GOT3 (cell line): ENCODE measurements at places on chromosomes 3 and 15.

- no peak for DNase-seq
Measured at GRCh38 chr3:64150623-64151207, 74.6 kb downstream of the PRICKLE2 start.

- no peak for DNase-seq
Measured at GRCh38 chr3:77234004-77234403, 194.1 kb downstream of the ROBO2 start.

DNA sequence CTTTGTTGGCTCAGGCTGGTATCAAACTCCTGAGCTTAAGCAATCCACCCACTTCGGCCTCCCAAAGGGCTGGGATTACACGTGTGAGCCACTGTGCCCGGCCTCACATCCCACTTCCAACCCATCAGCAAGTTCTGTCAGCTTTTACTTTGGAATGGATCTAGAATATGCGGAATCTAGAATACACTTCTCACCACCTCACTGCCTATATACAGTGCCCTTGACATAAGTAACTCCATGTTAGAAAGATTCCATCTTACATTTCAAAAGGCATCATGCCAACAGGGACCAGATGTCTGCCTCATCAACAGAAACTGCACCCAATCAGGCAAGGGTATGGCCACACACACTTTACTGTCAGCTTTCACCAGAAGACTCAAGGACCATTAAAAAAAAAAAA, 9.9 kb upstream of the RBSN start:
- DNase-seq: no peak

DNA sequence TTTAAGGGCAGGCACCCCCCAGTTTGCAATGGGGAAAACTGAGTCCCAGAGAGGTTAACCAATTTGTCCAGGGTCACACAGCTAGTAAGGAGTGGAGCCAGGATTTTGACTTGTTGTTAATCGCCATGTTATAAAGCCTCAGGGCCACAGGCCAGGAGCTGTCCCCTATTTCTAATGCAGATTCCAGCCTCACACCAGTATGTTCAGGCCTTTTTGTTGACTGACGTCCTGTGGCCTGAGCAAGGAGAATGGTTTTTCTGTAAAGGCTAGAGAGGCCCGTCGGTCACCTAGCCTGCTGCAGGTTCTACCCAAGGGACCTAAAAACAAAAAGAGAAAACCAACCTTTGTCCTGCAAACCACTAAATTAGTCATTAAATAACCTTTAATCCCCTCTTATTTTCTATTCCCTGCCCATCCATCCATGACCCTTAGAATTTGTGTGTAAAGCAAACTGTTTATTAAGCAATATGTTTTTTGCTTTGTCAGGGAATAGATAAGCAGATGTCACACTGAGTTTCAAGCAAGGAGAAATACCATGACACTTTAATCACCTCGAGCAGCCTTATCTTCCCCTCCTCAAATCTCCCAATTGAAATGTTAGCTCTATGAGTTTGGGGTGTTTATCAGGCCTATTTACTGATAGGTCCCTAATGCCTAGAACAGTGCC, 14.1 kb downstream of the ACOX2 start:
- DNase-seq: no peak

GRCh38 chr15:42364529-42364928, 5.2 kb downstream of the CAPN3 start:
- DNase-seq: no peak

- no peak for DNase-seq
Measured at GRCh38 chr3:70565861-70566260, 253.4 kb upstream of the MDFIC2 start.

GRCh38 chr15:72588096-72588495, 66.4 kb upstream of the GOLGA6B start:
- DNase-seq: no peak

GRCh38 chr3:71636001-71636400, 52.5 kb upstream of the FOXP1 start:
- no peak for DNase-seq

DNA sequence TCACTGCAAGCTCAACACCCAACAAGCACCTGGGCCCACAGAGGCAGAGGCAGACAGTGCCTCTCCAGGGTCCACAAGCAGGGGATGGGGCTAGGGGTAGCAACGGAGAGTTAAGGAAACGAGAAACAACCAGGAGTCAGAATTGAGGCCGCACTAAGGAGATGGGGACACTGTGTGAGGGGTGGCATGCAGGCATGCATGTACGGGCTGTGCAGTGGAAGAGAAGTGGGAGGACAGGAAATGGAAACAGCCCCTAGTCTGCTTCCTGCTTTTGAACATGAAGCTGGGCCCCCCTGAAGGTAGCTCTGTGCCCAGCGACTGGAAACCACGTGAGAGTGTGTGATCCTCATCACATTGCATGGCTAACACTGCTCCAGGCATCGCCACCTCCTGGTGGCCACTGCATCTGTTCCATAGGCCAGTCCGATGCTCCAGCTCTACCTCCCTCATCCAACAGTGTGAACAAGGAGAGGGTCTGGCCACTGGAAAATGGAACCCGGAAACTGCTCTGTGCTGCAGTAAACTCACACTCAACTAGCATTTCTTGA, 44.0 kb downstream of the XXYLT1 start:
- no peak for DNase-seq

GRCh38 chr15:96330064-96330449, 443 bp upstream of the NR2F2 start:
- DNase-seq: no peak

DNA sequence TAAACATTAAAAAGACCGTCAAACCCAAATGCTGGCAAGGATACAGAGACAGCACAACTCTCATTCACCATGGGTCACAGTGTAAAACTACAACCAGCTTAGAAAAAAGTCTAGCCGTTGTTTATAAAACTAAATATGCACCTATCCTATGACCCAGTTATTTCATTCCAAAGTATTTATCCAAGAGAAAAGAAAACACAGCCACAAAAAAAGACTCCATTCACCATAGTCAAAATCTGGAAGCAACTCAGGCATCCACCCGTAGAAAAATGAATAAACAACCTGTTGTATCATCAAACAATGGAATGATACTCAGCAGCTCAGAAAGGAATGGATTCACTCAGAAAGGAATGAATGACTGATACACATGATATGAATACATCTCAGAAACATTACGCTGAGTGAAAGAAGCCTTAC, 28.6 kb downstream of the PLD1 start:
- DNase-seq: no peak

DNA sequence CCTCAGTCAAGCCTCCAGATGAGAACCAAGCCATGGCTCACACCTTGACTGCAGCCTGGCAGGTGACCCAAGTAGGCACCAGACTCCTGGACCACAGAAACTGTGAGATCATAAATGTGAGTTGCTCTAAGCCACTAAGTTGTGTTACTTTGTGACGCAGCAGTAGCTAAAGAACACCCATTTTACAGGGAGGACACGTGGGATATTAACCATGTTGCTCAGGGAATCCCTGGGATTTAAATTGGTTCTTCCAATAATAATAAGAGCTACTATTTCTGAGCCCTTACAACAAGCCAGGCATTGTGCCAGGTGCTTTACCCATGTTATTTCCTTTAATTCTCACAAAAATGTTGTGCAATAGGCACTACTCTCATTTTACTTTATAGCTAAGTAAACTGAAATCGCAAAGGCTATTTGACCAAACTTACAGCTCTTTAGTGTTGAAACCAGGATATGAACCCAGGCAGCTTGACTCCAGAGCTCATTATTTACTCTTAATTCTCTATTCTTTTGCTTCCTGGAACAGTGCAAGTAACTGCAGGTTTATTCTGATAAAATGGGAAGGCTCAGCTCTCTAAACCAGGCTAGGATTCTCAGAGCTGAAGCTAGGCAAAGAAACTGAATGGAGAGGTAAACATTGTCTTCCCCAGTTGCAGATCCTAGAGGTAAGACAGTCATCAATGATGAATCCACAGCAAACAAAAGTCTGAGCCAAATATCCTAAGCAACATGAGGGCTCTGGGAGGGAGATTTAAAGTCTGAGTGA, 294.4 kb downstream of the KBTBD8 start:
- no peak for DNase-seq

DNA sequence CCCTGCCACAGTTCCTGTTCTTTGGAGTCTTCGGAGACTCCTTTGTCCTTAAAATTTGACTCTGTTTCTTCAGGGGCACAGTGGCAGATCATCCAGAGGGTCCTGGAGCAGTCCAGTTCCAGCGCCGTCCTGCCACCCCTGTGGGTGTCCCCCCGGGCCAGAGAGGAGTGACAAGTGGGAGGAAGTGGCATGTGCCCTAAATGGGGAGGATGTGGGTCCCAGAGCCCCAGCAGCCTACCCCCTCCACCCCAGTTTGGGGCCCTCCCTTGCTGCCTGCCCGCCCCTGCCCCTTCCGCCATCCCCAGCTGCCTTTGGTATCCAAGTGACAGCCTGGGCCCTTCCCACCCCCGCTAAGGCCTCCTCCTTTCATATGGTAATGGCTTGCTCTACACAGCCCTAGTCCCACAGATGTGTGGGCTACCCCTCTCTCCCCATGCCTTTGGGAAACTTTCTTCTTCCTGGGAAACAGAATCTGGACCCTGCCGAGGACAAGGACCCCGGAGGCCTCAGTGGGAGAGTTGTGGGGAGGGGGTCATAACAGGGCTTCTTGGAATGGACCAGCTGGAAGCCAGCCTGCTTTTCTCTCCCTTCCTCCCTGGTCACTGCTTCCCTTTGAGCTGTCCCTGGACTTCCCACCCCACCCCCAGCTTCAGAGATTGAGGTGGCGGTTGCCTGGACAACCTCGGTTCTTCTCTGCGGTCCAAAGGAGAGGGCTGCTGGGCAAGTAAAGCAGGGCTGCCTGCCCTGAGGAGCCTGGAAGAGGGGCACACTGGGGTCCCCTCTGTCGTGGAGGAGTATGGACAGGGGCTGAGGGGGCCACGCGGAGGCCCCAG, 43.2 kb downstream of the KLHL25 start:
- DNase-seq: no peak

DNA sequence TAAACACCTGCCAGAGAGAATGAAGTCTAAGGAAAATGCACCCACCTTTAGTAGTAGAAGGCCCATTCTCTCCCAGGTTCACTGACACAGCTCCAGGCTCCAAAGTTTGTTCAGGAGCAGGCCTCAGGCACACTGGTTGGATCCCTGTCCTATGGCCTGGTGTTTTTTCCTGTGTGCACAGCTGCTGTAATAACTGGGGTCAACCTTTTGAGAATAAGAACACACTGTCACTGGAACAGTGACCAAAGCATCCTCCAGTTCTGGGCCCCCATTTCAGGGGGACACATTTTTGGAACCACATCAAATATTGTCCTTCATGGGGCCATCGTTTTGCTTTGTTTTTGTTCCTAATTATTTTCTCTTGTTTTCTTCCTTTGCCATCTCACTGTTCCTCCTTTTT, 95.8 kb downstream of the ARNT2 start:
- DNase-seq: no peak

GRCh38 chr15:71103102-71103676, 12.1 kb upstream of the THSD4 start:
- no peak for DNase-seq

DNA sequence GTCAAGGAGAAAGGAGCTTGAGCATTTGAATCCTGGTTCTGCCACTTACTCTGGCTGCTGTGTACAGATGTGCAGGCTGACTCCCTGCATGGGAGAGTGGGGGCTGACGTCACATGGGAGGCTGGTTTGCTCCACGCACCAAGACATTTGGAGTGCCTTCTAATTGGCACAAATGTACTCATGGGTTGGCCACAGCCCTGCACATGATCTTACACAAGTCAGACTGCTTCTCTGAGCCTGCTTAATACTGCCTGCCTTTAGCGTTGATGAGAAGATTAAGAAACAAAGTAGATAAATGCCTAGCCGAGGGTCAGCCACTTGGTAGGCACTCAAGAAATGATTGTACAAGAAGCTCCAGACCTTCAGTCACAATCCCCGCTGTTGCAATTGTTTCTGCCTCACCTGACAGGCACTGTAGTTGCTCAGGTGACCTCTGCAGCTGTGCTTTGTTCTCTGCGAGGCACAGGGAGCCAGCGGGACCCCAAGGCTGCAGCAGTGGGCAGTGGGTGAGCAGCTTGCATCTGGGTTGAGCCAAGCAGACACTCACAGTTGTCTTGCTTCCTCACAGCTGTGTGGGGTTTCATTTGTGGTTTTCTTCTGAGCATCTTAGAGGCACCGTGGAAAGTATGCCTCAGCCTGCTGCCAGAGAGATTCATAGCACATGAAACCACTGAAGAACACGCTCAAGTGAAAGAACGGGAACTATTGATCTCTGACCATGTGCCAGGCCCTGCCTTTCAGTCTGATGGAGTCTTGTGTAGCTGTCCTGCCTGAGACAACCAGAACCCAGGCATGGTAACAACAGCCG, 33.1 kb downstream of the GRK7 start:
- no peak for DNase-seq

- no peak for DNase-seq
Measured at GRCh38 chr3:53902711-53903110, 11.1 kb upstream of the SELENOK start.

GRCh38 chr15:38115121-38115520, 137.5 kb upstream of the SPRED1 start:
- DNase-seq: no peak

GRCh38 chr15:85284497-85284896, 95.9 kb upstream of the AKAP13 start:
- DNase-seq: no peak

DNA sequence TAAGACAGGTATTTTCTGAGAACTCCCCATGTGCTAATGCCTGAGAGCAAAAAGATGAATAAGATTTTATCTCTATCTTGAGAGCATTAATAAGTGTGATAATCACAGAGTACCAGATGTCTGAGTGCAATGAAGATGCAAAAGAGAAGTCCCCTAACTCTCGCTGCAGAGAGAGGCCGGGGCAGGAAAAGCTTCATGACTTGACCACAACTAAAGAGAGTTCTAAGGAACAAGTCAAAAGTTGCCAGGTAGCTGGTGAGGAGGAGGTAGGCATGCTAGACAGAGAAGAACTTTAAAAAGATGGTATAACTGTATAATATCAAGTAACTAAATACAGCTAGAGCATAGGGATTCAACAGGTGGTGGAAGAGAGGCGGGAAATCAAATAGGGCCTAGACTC, 28.8 kb downstream of the MTMR10 start:
- DNase-seq: no peak

- DNase-seq: no peak
Measured at GRCh38 chr3:42123012-42123581, 31.9 kb downstream of the TRAK1 start.

- no peak for DNase-seq
Measured at GRCh38 chr3:186638259-186638658, 1.9 kb upstream of the FETUB start.

DNA sequence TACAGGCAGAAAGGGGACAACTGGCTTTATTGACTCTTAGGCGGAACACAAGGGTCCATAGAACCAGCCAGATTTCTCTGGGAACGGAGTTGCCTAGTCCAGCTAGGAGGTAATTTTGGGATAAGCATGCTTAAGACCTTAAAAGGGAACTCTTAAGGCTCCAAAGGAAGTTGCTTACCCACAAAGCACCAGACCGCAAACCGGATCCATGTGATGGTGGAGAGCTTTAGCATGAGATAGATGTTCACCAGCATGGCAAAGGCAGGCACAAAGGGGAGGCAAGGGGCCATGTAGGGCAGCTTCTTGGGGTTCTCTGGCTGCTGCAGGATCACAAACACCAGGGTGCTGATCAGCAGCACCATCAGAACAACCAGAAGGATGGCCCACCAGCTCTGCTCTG, 61.4 kb downstream of the CLDN11 start:
- DNase-seq: no peak
